Stimulated activated naive CD4-positive, alpha-beta T cell treated with Interleukin-2 at 50 U/mL for 16 hours (primary cell): ENCODE measurements at places on chromosomes 1 and 21.

- DNase-seq: no peak
Observed at GRCh38 chr21:14736672-14737071, 190.6 kb upstream of the SAMSN1 start.

DNA sequence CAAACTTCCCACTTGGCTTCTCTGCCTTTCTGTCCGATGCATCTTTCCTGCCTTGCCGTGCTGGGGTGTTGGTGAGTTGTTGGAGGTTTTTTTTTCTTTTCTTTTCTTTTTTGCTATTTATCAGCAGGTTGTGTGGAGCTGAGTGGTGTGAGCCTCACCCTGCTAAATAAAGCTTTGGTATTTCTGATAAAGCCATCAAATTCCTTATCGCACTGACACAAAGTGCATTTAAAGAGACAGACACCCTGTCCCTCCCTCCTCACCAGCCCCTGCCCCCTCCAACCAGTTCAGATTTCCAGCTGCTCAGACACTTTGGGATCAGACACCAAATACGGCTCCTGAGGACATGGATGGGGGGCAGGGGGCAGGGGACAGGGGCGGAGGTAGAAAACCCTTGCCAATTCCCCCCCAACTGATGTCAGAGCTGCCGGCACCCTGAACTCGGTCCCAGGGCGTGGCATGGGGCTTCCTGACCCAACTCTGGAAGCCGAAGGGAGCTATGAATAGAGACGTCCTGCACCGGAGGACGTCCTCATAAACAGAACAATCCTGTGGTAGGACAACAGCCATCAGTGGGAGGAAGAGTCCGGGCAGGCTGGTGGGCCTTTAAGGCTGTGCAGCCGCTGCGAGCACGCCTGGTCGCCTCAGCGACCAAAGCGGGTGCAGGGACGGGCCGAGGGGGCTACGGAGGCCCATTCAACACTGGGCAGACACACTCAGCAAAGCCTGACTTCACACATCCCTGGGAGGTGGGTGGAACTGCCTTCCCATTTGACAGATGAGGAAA is 79.0 kb downstream of the CASZ1 start:
- DNase-seq: no peak

- DNase-seq: no peak
Observed at GRCh38 chr1:147840909-147841308, 61.7 kb upstream of the GJA8 start.

DNA sequence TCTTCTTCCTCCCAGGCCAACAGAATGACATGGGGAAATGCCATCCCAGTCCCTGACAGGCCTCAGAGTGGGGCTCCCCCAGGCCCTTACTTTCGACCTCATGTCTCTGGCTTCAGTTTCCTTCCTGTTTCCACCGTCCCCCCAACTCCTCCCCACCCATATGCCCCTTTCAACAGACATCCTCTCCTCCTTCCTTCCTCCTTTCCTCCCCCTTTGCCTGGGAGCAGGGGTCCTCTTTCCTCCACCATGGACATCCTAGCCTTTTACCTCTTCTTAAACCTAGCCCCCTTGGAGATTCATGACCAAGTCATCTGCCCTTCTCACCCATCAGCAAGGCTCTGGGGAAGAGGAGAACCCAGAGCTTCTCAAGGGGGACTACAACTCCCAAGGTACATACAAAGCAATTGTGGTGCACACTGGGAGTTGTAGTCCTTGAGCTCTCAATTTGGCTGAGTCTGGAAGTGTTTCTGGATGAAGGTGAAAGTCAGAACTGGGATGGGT is 4.0 kb downstream of the ZBTB7B start:
- DNase-seq: peak; percentile 32

GRCh38 chr1:59279645-59280044 is 17.2 kb upstream of the FGGY start:
- no peak for DNase-seq
